ENCODE measurements at places on chromosomes 5 and 9.

DNA sequence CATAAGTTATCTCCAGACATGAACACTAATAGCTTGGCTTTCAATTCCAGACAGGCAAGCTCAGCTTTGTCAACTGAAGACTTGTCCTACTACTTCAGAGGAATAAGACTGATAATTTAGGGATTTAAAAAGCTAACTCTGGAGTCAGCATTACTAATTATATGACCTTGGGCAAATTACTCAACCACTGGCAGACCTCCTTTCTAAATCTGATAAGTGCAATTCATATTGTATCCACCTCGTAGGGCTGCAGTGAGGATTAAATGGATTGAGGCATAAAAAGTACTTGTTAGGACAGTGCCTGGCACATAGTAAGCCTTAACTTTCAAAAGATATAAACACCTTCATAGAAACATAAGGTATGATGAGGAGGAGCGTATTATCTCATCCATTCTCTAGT, 104.4 kb downstream of the KLHL3 start:
- DNase-seq, result no peak

- DNase-seq, result no peak
Observed at GRCh38 chr5:3349704-3350565, 245.7 kb upstream of the IRX1 start.

DNA sequence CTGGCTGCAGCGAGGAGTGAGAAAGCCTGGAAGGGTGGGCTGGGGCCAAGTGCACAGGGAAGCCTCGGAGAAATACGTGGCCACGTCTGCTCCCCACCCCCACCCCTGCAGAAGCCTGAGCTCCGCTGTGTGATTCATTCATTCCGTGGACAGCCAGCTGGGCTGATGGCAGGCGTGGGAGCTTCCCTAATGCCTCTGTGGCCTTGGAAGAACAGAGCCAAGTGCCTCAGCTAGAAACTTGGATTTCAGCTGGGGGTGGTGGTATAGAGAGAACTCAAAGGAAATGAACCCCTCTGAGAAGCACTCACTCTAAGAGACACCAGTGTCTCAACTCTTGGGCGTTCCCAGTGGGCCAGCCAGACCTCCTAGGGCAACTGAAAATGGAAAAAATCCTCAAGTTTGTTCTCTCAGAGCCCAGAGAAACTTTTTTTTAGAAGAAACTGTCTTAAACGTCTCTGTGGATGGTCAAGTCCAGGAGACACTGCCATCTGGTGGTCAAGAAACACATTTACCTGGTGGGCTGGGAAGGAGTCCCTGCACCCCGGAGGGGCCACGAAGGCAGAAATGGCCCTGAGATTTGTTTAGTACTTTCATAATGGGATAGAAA, 18.0 kb downstream of the ATOX1 start:
- DNase-seq, result peak; percentile 83

DNA sequence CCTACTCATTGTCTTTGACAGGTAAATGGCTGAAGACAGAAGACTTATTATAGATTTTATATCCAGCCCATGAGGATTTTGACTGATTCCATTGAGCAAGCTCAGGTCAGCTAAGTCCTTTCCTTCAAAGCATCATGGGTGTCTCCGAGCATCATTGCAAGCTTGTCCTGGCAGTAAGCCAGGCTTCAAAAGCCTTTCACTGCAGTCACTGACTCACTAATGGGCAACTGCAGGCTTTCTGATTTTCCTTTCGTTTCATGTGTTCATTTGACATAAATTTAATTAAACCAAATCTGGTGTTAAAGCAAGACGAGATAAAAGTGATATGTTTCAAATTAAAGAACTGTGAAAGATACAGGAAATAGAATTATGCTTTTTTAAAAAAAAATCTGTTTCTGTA, 426.2 kb downstream of the ANXA1 start:
- DNase-seq, result peak; percentile 34

GRCh38 chr5:83554686-83555085, 83.1 kb downstream of the VCAN start:
- DNase-seq, result no peak

- no peak for DNase-seq
Observed at GRCh38 chr9:106889061-106889590, 26.2 kb downstream of the ZNF462 start.

DNA sequence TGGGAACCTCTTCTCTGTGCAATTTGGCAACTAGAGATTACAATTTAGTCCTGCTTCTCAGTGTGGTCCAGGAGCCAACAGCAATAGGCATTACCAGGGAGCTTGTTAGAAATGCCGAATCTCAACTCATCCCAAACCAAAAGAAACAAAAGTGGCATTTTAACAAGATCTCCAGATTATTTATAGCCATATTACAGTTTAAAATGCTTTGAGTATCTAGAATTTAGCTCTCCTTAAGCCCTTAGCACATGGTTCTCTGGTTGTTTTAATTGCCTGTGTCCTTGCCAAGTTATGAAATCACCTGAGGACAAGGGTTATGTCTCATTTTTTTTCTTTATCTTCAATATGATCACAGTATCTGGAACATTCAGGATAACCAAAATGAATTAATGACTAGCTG, 51.6 kb upstream of the TAS2R1 start:
- DNase-seq, result no peak

GRCh38 chr9:84748112-84748511, 78.6 kb downstream of the NTRK2 start:
- DNase-seq, result no peak

DNA sequence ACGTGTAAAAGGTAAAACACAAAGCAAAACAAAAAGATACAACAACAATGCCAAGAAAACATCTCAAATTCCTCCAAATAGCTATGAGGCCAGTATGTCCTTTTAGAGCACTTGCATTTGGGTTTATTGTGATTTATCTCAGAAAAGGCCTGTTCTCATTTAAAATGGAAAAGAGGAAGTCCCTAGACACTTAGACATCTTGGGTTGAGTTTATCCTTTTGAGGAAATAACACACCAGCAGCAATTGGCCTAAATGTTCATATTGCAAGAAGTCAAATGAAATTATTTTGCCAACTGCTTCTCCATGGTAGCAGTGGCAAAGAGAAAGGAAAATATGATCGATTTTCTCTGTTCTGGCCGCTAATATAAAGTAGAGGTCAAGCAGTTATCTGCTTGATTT, 43.6 kb upstream of the TRMT10B start:
- DNase-seq, result no peak

GRCh38 chr9:81455462-81456219, 233.7 kb downstream of the TLE1 start:
- DNase-seq, result no peak

- no peak for DNase-seq
Observed at GRCh38 chr5:6711409-6712141, 1.7 kb upstream of the TENT4A start.

- DNase-seq, result no peak
Observed at GRCh38 chr9:122349201-122349600, 21.6 kb upstream of the PTGS1 start.

GRCh38 chr5:137847687-137848086, 20.0 kb upstream of the MYOT start:
- DNase-seq, result no peak

GRCh38 chr5:138927979-138928378, 52.8 kb upstream of the LRRTM2 start:
- DNase-seq, result no peak

GRCh38 chr5:617896-618295, 5.8 kb downstream of the CEP72 start:
- no peak for DNase-seq

DNA sequence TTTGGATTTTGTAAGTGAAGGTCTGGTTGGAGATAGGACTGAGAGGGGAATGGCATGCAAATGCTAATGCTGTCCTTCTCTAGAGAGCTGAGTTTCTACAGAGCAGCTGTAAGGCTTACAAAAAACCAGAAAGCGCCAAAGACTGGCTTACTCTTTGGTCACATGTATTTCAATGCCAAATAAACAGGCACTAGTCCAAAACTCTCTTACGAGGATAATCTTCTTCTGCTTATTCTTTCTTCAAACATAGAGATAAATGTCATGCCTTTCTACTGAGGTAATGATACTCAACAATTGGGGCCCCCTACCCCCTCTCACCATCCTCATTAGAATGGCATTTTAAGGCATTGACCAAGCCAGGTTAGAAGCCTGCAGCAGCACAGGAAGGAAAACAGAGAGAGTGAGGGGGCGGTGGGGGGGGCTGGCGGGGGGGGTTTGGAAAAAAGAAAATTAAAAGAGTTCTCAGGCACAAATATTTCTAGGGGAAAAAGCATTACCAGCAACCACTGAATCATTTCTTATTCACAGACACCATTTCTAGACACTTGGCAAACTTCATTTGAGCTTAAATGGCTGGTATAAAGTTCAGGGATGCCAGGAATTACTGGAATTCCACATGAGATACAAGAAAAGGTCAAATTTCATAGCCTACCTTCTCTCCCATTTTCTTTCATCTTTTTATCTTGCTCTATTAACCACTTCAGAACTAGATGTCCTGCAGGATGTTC, 34.0 kb downstream of the PUM3 start:
- peak; percentile 60 for DNase-seq

GRCh38 chr5:107408564-107408963, 262.2 kb downstream of the EFNA5 start:
- no peak for DNase-seq

DNA sequence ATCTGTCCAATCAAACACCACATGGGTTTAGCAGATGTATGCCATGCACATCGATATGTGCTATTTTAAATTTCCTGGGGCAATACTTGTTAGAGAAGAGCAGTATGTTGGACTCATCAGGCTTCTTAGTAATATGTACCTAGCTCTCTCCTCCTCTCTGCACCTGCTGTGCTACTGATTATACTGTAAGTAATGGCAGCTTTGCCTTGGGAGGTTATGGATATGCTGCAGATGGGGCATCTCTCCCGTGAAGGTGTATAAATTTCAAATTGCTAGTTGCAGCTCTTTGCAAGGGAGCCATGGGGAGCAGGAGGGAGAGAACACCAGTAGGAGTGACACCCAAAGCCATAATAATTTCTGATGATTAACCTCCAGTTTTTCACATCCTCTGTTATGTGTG, 101.5 kb downstream of the SPATA31D1 start:
- no peak for DNase-seq

DNA sequence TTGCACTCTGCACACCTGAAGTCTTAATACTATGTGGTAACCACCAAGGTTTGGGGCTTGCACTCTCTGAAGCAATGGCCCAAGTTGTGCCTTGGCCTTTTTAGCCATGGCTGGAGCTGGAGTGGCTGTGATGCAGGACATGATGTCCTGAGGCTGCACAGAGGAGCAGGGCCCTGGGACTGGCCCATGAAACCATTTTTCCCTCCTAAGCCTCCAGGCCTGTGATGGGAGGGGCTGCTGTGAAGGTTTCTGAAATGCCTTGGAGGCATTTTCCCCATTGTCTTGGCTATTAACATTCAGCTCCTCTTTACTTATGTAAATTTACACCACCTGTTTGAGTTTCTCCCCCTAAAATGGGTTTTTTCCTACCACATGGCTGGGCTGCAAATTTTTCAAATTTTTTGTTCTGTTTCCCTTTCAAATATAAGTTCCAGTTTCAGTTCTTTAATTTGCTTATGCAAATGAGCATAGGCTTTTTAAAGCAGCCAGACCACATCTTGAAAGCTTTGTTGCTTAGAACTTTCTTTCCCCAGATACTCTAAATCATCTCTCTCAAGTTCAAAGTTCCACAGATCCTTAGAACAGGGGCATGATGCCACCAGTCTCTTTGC, 237.4 kb upstream of the DMAC1 start:
- DNase-seq, result no peak

- DNase-seq, result no peak
Observed at GRCh38 chr5:72020161-72020983, 86.9 kb upstream of the MAP1B start.

DNA sequence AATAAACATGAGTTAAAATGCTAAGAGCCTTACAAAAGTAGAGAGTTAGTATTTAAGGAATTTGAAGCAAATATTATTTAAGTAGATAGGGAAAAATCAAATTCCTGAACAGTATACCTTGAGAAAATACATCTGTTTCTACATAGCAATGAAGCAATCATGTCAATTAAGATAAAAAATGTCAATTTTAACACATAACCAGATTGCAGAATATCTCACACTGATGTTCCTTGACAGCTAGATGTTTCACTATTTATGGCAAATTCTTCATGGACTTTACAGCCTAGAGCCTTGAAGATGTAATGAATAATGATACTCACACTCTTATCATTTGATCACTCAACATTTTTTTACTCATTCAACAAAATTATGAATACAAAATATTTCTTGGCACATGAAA, 708.2 kb upstream of the PTPRD start:
- no peak for DNase-seq

GRCh38 chr9:16626577-16627130, 243.8 kb downstream of the BNC2 start:
- DNase-seq, result peak; percentile 66

GRCh38 chr9:14212077-14212476, 101.9 kb downstream of the NFIB start:
- DNase-seq, result no peak

- peak; percentile 22 for DNase-seq
Observed at GRCh38 chr9:110427497-110428104, 89.9 kb upstream of the TXNDC8 start.

- DNase-seq, result no peak
Observed at GRCh38 chr9:110156902-110157301, 51.1 kb downstream of the C9orf152 start.

DNA sequence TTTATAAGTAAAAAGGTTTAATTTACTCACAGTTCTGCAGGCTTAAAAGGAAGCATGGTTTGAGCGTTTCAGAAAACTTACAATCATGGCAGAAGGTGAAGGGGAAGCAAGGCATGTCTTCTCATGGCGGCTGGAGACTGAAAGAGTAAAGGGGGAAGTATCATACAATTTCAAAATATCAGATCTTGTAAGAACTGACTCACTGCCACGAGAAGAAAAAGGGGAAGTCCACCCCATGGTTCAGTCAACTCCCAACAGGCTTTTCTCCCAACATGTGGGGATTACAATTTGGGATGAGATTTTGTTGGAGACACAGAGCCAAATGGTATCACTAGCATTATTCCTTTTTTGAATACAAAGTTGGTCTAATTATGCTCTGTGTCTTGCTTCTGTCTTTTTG, 627.9 kb upstream of the ST8SIA4 start:
- DNase-seq, result no peak

- no peak for DNase-seq
Observed at GRCh38 chr5:74966141-74967026, 86.0 kb downstream of the GCNT4 start.

- peak; percentile 58 for DNase-seq
Observed at GRCh38 chr5:1668141-1668721, 131.4 kb downstream of the MRPL36 start.

GRCh38 chr9:126459965-126460843, 133.6 kb downstream of the MVB12B start:
- DNase-seq, result no peak

- DNase-seq, result no peak
Observed at GRCh38 chr5:83364312-83365299, 106.9 kb upstream of the VCAN start.

- DNase-seq, result no peak
Observed at GRCh38 chr9:137428841-137429545, 5.8 kb downstream of the NOXA1 start.

- no peak for DNase-seq
Observed at GRCh38 chr9:121783111-121783510, 131.7 kb downstream of the DAB2IP start.

DNA sequence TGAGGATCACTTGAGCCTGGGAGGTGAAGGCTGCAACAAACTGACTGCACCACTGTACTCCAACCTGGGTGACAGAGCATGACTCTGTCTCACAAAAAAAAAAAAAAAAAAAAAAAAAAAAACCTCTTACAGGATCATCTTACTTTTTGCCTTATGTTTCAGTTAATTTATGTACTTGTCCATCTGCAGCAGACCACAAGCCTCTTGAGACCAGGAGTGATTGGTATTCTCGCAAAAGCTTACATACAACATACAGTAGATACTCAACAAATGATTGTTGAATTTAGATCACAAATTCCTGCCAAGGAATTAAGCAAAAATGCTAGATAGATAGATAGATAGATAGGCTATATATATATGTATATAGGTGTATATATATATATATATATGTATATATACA, 12.4 kb downstream of the CEMIP2 start:
- no peak for DNase-seq

Data from urothelium cell line (cell line).